H1 (cell line): ENCODE measurements at places on chromosomes 1 and 21. TPM values are rescaled to one million over a fixed set of nuclear protein-coding genes. Genes with fewer than 3 reads are reported as not detected.

RCOR3 gene
- total RNA-seq: 28.0 and 36.3 TPM in 2 replicates

GRCh38 chr1:37995751-37996345 lies 6.0 kb upstream of the SF3A3 start:
- DNase-seq: peak; percentile 87

DNA sequence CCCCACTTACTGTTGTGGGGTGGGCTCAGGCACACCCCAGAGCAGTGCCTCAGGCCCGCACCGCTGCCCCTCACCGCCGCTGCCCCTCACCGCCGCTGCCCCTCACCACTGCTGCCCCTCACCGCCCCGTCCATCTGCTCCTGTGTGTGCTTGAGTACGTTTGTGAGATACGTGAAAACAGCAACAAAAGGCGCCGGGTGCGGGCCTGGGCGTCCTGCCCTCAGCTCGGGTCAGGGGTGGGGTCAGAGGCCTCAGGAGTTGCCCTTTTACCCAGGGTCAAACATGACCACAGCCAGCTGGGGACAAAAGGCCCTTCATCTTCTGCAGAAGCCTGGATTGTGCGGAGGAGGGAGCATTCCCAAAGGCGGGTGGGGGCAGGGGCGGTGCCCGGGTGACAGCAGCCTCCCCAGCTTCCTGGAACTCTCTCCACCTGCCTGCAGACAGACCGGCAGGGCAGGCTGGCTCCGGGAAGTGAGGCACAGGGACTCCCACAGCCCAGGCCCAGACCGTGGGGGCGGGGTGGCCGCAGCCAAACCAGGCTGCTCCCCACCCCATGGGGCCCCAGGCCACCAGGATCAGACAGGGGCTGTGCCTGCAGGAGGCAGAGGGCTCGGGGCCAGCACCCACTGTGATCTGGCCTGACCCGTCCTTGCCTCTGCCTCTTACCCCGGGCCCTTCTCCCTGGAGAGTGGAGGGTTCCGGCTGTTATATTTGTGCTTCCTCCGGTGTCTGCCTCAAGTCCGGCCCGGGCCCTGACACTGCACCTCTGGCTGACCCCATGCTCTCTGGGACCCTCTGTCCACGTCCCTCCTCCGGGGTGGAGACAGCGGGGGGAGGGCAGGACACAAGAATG lies 2.3 kb upstream of the VWA1 start:
- DNase-seq: no peak

ACTL8 gene
- total RNA-seq: 0.47 and 1.1 TPM in 2 replicates

- DNase-seq: no peak
Measured at GRCh38 chr1:74674278-74675048, 871 bp upstream of the ERICH3 start.

DNALI1 gene
- total RNA-seq: 9.5 and 11.3 TPM in 2 replicates

LRRC53 gene
- total RNA-seq: not detected in 2 replicates

DNA sequence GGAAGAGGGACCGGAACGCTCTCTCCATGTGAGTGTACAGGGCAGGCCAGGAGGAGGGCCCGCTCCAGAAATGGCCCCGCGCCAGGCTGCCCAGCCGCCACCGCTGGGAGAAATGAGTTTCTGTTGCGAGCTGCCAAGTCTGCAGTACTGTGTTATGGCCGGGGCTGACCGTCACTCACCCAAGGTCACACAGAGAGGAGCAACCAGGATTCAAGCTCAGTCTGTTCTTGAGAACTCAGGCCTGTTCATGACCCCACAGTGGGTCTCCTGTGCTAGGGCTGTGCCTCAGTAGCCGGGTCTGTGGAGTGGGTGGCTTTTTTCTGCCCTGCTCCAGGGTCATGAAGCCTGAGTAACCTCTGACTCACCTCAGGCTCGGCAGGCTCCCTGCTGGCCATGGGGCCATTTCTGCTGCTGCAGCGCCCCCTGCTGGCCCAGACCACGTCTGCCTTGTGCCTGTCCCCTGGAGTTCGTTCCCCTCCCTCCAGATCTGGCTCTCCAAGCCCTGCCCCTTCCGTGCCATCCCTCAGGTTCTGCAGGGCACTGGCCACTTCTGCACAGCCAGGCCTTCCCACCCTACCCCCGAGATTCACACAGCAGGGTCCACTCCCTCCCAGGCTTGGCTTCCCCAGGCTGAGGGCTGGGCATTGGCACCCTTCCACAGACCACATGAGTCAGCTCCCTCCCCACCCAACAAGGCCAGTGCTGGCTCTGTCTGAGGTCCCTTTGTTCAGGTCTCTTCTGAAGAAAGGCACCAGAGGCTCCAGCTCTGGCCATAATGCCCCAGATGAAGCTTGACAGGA lies 51.8 kb downstream of the EDN2 start:
- peak; percentile 99 for DNase-seq

- no peak for DNase-seq
Measured at GRCh38 chr1:109096120-109096519, 5.6 kb downstream of the TMEM167B start.
